ENCODE measurements at places on chromosomes 2 and 18.

DNA sequence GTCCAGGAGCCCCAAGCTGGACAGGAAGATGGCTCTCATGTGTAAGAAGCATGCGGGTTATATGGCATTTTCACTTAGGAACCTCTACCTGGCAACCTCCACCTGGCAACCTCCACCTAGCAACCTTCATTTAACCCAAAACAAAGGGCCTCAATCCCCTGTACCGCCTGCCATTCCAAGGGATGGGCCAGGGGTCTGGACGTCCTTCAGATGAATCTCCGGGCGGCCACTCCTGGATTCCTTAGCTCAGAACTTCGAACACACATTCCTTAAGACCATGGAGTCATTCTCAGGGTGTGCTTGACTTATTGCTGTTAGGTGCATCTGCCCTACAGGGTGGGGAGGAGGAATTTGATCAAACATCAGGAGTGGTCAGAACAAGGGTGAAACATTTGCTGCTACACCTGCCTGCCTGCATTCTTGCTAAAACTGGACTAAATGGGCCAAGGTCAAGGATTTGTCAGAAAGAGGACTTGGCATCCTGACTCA lies 277.6 kb downstream of the PHLPP1 start:
- DNase-seq: no peak

DNA sequence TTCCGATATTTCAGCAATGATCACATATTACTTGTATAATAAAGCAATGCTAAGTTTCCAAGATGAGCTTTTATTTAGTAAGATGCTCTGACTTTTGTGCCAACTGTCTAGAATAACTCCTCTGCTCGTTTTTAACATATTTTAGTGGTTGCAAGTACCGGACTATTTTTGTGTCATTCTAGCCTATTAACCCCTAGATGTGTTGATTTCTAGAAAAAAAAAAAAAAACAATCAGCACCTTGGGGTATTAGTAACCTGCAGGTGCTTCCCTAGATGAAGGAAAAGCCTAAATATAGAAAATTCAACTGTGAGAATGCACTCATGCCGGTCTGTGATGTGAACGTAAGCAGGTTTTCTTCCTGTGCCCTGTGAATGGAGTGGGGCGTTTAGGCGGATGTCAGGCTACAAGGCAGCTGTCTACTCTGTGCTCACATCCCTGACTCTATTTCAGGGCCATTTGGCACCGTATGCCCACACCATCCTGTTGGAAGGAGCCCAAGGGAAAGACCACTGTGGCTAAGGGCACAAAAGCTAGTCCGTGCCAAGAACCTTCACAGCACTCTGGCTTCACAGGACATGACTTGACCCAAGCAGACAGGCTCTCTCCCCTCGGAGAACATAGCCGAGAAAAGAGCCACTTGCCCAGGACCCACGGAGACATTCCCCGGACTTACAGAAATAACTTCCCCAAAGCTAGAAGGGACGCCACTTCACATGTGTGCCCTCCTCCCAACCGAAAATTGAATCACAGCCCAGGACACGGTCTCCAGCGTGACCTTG lies 60.9 kb upstream of the AGAP1 start:
- DNase-seq: no peak

DNA sequence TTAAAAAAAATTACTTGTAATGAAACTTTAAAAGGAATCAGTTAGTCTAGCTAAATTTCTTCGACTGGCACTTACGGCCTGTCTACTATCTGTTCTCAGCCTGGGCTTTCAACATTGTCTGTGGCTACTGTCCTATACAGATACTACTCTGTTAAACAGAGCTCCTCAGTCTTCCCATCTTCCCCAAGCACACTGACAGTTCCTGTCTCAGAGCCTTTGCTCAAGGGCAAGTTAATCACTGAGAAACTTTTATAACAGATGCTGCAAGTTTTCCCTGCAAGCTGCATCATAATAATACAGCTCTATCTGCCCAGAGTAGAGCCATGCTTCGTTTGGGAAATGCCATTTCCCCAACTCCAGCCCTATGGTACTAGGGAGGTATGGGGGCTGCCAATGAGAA lies 11.3 kb upstream of the YPEL5 start:
- no peak for DNase-seq

GRCh38 chr2:148049284-148049683 lies 28.4 kb downstream of the MBD5 start:
- no peak for DNase-seq

- DNase-seq: no peak
These were observed 583.0 kb downstream of the THSD7B start for GRCh38 chr2:137348301-137348700.

- no peak for DNase-seq
These were observed 20.6 kb downstream of the NEMP2 start for GRCh38 chr2:190513877-190514276.

- DNase-seq: no peak
These were observed 8.0 kb upstream of the C18orf32 start for GRCh38 chr18:49495076-49495475.

GRCh38 chr2:134446383-134447017 lies 192.6 kb downstream of the MGAT5 start:
- DNase-seq: no peak

GRCh38 chr2:153354377-153354776 lies 124.2 kb downstream of the RPRM start:
- DNase-seq: no peak

DNA sequence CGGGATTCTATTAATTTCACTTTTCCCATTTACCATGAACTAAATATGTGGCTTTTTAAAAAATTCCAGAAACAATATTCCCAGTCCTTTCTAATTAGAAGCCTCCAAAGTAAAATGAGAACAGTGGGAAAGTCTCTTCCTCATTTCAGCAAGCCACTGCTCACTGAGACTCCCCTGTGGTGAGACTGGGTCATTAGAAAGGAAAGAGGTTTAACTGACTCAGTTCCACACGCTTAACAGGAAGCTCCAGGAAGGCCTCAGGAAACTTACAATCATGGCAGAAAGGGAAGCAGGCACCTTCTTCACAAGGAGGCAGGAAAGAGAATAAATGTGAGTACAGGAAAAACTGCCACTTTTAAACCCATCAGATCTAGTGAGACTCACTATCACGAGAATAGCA lies 258.9 kb upstream of the CHAC2 start:
- no peak for DNase-seq

- no peak for DNase-seq
These were observed 22.2 kb downstream of the ATAD2B start for GRCh38 chr2:23904692-23905091.

DNA sequence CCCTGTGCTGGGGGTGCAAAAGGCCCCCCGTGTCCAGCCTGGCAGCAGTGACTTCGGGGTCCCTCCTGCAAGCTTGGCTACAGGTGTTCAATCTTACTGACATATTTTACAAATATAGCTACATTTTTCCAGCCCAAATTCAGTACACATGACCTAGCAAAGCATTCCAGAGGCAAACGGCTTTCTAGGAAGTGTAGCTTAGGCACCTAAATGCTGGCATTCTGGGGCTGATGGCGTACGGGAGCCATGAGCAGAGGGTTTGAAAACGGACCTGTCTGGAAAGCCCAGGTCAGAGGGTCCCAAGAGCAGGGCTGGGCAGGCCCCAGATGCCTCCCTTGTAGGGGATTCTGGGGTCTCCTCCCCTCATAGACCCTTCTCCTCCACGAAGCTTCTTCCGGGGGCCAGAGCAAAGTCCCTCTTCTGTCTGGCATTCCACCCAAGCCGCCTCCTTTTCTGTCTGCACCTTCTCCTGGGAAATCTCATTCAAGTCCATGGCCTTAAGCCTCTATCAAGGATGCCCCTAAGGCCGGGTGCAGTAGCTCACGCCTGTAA lies 63.3 kb upstream of the ASAP2 start:
- no peak for DNase-seq
